A549 treated with RU486 at 1 μM for 4 hours (cell line): ENCODE measurements at places on chromosomes 1 and 21. TPM values are rescaled to one million over a fixed set of nuclear protein-coding genes. Genes with fewer than 3 reads are reported as not detected.

Gene SLC5A9
- 0.02 TPM in 1 of 5 replicates, not detected in the others for total RNA-seq

Gene KCND3
- 0.02 TPM in 1 of 5 replicates, not detected in the others for total RNA-seq

Gene SMG5
- 39.9 to 48.9 TPM (median 46.9 TPM) in 5 replicates for total RNA-seq

Gene CITED4
- 41.2 to 95.9 TPM (median 82.3 TPM) in 5 replicates for total RNA-seq

Gene ANKRD65
- total RNA-seq, result not detected in 5 replicates

Gene PTPRC
- not detected in 5 replicates for total RNA-seq

Gene HHAT
- 1.7 to 2.2 TPM (median 1.8 TPM) in 5 replicates for total RNA-seq

Gene C1orf141
- total RNA-seq, result not detected in 5 replicates

Gene SYTL1
- 0.10 to 0.81 TPM (median 0.53 TPM) in 5 replicates for total RNA-seq

Gene MACF1
- 44.0 to 52.2 TPM (median 46.8 TPM) in 5 replicates for total RNA-seq

Gene PGD
- 1,089 to 1,195 TPM (median 1,141 TPM) in 5 replicates for total RNA-seq

Gene SLC45A3
- total RNA-seq, result 4.8 to 7.6 TPM (median 6.2 TPM) in 5 replicates
